NCI-H748 treated with DMSO at 0.1 percent for 48 hours (cell line): ENCODE measurements at places on chromosomes 4 and X.

DNA sequence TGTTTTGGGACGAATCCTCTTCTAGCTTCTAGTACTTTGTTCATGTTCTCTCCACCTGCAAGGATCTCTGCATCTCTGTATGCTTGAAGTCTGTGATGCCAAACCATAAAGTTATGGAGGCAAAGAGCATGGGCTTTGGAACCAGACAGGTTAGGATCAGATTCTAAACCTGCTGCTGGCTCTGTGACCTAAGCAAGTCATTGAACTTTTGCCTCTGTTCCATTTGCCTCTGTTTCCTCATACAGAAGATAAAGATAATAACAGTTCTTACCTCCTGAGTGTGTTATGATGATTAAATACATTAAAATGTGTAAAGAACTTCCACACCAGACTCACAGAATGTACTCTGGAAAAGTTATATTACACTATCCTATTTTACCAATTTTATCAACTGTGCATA is 41.5 kb upstream of the RELL1 start:
- no peak for DNase-seq

DNA sequence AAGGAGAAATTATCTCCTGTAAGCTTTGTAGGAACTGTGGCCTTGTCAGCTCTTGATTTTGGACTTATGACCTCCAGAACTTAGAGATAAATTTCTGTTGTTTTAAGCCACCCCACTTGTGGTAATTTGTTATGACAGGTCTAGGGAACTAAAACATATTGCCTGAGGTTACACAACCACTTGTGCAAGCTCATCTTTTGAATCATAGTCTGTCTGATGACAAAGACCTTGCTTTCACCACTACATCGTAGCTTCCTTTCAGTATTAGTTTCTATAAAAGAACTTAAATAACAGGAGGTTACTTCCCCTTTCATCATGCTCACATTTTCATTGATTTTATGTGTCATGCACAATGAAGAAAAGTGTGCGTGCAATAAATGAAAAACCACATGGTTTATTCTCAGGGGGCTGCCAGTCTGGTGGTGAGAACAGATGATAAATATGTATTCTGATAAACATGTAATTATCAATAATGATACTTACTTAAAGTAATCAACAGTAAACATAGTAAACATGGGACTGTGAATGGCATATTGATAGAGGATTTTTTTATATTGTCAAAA is 690.0 kb upstream of the HS3ST1 start:
- DNase-seq = no peak

DNA sequence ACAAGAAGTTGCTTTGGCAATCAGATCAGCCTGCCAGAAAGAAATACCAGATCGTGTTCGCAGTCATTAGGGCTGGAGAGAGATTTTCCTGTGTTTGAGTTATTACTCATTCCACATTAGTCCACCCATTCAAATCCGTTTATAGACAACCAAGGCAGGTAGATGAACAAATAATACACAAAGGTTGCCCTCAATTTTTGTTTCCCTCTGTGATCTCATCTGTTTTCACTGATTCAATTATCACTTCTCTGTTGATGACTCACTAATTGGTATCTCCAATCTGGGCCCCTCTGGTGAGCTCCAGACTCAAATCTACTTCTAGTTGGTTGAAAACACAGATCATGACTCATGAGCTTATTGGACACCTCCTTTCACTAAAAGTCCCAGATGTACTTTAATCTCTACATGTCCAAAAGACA is 54.5 kb downstream of the CHM start:
- peak; percentile 57 for DNase-seq

GRCh38 chr4:14083150-14083549 is 455.6 kb upstream of the BOD1L1 start:
- DNase-seq = no peak

DNA sequence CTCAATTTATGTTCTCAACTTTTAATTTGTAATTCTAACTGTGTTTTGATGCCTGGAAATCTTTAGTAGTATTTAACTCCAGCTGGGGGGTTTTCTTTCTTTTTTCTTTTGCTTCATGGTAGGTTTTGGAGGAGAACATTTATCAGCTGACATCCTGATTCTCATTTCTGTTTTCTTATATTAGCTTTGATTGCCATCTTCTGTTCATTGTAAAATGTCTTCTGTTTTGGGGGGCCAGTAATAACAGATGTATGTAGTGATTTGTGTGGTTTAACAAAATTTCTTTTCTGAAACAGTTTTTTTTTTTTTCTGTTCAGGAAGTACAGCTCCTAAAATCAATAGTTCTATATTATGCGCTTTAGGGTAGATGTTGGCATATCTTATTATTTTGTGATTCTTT is 182.2 kb downstream of the GABRB1 start:
- no peak for DNase-seq

DNA sequence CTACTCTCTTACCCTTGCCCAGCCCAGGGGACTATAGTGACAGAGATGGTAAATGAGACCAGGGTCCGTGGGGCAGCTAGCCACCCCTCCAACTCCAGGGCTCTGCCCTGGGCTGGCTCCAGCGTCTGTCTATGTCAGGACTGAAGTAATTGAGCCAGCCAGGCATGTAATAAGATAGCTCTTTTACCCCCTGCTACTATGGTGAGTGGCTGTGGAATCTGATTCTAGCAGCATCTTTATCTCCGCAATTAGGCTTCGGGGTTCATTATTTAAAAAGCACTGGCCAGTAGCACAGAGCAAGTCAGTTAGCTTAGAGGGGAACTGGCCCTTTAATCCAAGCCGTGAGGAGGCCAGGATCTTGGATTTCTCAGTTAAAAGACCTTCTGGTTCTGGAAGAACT is 123.3 kb upstream of the RAI2 start:
- no peak for DNase-seq

GRCh38 chr4:159206427-159206871 is 103.6 kb downstream of the RAPGEF2 start:
- DNase-seq = no peak

- no peak for DNase-seq
Measured at GRCh38 chr4:3683077-3683743, 83.0 kb upstream of the ADRA2C start.

DNA sequence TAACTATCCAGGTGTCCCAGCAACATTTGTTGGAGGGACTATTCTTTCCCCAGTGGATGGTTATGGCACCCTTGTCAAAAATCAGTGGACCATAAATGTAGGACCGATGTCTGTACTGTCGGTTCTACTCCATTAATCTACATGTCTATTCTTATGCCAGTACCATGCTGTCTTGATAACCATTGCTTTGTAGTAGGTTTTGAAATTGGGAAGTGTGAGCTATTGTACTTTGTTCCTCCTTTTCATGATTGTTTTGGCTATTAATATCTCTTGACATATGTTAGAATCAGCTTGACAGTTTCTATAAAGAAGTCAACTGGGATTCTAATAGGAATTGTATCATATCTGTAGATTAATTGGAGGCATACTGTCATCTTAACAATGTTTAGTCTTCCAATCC is 112.7 kb downstream of the HNRNPD start:
- no peak for DNase-seq

- no peak for DNase-seq
Measured at GRCh38 chrX:109464231-109464630, 17.7 kb downstream of the GUCY2F start.

DNA sequence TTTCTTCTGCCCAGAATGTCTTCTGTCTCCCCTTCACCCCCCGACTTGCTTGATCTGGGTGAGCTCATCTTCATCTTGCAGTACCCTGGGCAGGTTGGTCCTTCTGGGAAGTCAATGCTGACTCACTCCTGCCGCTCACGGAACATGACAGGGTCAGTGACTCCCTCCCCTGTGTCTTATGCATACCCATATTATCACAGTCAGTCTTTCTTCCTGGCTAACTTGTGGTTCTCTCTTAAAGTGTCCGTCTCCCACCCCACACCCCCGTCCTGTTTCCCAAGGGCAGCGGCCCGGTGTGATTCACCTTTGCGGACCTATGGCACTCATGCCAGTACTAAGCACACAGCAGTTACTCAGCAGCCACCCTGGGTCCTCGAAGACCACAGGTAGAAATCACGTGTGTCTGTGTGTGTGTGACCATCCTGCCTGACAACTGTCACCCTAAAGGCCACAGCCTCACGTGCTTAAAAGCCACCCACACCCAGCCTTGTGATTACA is 17.7 kb downstream of the IQSEC2 start:
- no peak for DNase-seq
